NCI-H2107 (cell line): ENCODE measurements at places on chromosomes 2 and 18.

- DNase-seq, result no peak
Measured at GRCh38 chr2:207926989-207927300, 98.4 kb downstream of the PLEKHM3 start.

- no peak for DNase-seq
Measured at GRCh38 chr2:210459880-210460279, 16.7 kb downstream of the LANCL1 start.

DNA sequence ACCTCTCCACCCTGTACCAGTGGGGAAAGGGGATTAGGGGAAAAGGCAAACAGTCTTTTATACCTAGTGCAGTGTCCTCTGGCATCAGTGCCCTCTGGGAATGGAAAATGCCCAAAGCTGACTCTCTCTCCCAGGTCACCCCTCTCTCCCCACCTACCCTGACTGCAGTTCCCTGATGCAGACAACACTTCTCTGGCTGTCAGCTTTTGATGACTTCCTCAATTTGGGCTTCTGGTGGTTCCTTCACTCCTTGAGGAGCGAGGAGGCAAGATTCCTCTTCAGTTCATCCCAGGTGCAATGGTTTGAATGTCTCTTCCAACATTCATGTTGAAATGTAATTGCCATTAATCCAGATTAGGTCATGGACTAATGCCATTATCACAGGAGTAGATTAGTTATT lies 19.7 kb upstream of the PPM1B start:
- no peak for DNase-seq

DNA sequence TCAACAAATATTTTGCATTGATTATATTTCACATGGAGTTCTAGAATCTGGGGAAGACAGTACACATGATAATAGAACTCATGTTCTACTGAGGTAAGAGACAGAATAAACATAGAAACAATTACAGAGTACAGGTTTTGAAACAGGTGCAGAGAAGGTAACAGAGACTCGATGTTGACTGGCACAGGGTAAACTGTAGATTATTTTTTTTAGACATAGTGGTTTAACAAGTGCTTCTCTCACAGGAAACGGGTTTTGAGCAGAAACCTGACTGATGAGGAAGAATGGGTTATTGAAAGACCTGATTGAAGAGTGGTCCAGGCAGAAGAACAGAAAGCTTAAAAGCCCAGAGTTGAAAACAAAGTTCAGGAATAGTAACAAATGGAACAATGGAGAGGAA lies 1002.5 kb upstream of the FAM98A start:
- no peak for DNase-seq

DNA sequence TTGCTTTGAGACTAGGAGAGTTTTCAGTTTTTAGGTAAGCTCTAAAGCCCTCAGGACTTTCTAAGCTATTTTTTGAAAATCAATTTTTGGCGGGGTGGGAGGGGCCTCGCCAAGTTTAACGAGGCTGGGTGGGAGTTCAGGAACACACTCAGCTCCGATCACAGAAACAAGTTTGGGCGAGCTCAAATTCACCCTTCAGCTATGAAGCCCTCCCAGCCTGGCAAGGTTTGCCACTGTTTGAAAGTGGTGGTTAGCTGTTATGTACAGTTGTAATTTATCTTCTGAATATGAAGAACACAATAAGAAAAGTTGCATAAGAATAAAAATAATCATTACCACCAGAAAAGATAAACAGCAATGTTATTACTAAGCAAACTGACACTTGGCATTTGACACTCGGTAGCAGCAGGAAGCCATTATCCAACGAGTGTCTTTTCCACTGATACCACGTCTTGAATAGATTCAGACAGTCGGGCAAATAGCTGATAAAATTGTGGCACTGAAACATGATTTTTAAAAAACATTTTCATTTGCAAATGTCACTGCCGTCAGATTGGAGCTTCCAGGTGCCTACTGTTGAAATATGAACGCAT lies 59.8 kb downstream of the KCTD1 start:
- no peak for DNase-seq

GRCh38 chr18:3706279-3707097 lies 256.5 kb downstream of the TGIF1 start:
- DNase-seq, result no peak

DNA sequence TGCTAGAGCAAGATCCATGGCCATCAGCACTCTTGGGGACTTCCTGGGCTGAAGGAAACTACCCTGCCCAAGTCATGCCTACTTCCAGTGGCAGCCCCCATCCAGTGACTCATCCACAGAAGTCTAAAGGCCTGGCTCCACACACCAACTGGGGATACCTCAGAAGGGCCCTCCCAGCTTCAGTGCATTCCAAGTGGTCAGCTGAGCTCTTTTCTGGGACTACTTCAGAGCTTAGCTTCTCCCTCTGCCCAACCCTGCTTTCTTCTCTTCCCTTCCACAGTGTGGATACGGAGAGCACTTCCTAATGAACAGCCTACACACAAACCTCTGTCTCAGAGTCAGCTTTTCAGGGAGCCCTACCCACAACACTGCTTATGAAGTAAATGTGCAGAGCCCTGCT lies 66.5 kb downstream of the CLHC1 start:
- DNase-seq, result no peak

GRCh38 chr18:9173770-9174233 lies 37.2 kb downstream of the ANKRD12 start:
- DNase-seq, result no peak

DNA sequence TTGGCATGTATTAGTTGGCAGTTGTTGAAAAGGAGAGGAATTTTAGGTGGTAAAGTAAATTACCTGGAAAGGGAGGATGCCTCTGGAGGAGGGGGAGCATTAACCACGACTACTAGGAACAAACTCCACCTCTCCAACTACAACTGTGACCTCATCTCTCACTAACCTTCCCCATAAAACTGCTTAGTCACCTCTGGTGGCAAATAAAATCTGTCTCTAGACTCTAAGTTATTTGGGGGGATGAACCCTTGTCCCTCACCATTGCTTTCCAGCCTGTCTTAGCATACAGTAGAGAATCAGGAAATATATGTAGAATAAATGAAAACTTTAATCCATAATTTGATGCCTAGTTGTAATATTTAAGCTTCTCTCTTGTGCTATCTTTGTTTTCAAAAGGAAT lies 27.6 kb upstream of the MYO1B start:
- no peak for DNase-seq

GRCh38 chr2:231170055-231170454 lies 28.4 kb upstream of the ARMC9 start:
- DNase-seq, result no peak

DNA sequence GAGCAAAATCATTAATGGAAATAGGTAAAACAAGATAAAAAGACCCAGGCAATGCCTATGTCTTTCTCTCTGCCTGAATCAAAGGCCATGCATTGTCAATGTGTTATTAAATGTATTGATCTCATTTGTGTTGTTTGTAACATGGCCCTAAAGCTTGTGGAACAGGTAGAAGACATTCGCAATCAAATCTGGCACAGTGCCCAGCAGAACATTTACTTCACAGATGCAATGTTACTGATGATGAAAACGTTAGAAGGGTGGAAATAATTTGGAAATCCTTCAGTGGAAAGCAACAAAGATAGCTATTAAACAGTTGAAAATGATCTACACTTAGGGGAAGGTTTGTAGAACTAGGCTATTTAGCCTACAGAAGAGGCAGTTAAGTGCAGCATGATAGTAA lies 368.2 kb downstream of the EPHA4 start:
- no peak for DNase-seq

- no peak for DNase-seq
Measured at GRCh38 chr18:64380117-64380516, 231.2 kb upstream of the LINC00305 start.

GRCh38 chr2:239343946-239344856 lies 56.6 kb downstream of the HDAC4 start:
- DNase-seq, result no peak

DNA sequence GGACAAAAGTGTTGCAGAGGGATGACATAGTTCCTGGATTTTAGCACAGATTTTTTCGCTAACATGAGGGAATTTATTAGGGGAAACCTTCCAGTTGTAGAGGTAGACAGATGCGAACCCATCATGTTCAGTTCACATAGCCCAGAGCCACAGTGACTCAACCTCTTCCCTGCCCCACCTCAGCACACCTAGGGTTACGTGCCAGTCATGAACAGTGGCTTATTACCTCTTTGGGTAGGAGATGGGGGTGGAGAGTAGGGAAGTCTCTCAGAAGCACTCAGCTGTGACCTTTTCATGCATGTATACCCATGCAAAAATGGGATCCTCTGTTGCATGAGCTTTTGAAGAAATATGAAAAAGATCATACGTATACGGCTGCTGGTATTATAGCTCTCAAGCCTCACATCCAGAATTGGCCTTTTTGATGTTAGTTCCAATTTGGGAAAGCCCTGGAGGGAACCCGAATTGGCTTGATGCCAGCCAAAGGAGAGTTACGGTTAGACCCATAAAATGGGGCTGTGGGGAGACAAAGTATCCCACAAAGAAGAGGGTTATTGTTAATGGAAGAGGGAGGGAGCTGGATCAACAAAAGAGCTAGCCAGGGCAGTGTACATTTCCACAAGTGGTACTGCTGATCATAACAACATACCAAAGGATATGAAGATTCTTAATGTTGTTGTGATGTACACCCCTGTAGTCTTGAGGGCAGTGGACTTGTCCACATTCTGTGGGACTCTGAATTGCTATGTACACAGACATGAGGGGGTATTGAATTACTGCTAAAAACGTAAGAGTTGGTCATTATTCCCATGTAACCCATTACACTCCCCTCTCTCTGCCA lies 4.9 kb downstream of the TANC1 start:
- DNase-seq, result peak; percentile 61
